Esophagus (tissue), 2 donors: ENCODE measurements at places on chromosomes 7 and 10. TPM values are rescaled to one million over a fixed set of nuclear protein-coding genes. Genes with fewer than 3 reads are reported as not detected.

Gene LGI1
- polyA plus RNA-seq: 1.0 TPM

Gene KDM7A
- polyA plus RNA-seq: 6.6 TPM

Gene PPP1R9A
- 0.51 TPM for polyA plus RNA-seq

Gene C7orf57
- 0.73 TPM for polyA plus RNA-seq

Gene PRLHR
- not detected for polyA plus RNA-seq

Gene GPRIN2
- polyA plus RNA-seq: 3.1 TPM

Gene MACC1
- polyA plus RNA-seq: 5.6 TPM

Gene CARD11
- 1.3 TPM for polyA plus RNA-seq

Gene CYP2C19
- polyA plus RNA-seq: 0.35 TPM

Gene AKR1C4
- not detected for polyA plus RNA-seq

Gene C10orf95
- 0.37 TPM for polyA plus RNA-seq

Gene NPSR1
- not detected for polyA plus RNA-seq

Gene PRR15
- 0.95 TPM for polyA plus RNA-seq

Gene WIPF3
- polyA plus RNA-seq: 0.56 TPM

Gene GBX1
- not detected for polyA plus RNA-seq

Gene FBXL13
- 0.08 TPM for polyA plus RNA-seq

Gene FAM25A
- polyA plus RNA-seq: 2,365 TPM

Gene LRRC61
- polyA plus RNA-seq: 5.2 TPM
